Fibroblast of the conjunctiva (primary cell): ENCODE measurements at places on chromosomes 2 and 18.
A peak's percentile ranks its signal among the peaks of the same experiment; 100 is the strongest.

GRCh38 chr2:224650815-224651439 lies 65.2 kb downstream of the CCDC195 start:
- DNase-seq, result peak; percentile 37

DNA sequence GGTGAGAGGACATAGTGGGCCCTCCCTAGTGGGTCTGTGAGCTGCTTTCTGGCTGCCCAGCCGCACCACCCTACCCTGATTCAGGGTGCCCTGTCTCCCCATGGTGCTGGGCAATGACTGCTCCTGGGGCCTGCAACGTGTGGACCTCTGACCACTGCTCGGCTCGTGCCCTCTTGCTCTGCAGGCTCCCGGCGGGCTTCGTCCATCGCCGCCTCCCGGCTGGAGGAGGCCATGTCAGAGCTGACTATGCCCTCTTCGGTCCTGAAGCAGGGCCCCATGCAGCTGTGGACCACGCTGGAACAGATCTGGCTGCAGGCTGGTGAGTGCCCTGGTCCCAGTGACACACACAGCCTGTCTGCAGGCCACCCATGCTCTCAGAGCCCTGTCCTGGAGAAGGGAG lies 103.5 kb downstream of the STPG4 start:
- DNase-seq, result no peak

- DNase-seq, result no peak
These were observed 767.4 kb downstream of the TDRD15 start for GRCh38 chr2:21891191-21891590.

GRCh38 chr18:13316063-13316462 lies 97.5 kb downstream of the LDLRAD4 start:
- DNase-seq, result no peak

DNA sequence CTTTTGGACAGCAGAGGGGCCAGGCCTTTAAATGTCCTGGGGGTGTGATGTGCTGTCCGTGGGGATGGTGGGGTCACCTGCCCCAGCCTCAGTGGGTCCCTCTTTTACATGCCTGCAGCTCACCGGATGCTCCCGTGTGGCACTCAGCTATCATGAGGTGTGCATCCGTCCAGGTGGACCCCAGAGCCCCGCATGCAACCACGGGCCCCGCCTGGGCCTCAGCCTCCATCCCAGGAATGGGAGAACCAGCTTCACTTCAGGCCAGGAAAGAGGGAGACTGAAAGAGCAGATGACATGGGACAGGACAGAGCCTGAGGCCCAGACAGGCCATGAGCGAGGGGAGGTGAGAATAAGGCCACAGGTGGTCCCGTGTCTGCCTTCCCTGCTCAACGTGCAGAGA lies 37.5 kb downstream of the RAMP1 start:
- no peak for DNase-seq

DNA sequence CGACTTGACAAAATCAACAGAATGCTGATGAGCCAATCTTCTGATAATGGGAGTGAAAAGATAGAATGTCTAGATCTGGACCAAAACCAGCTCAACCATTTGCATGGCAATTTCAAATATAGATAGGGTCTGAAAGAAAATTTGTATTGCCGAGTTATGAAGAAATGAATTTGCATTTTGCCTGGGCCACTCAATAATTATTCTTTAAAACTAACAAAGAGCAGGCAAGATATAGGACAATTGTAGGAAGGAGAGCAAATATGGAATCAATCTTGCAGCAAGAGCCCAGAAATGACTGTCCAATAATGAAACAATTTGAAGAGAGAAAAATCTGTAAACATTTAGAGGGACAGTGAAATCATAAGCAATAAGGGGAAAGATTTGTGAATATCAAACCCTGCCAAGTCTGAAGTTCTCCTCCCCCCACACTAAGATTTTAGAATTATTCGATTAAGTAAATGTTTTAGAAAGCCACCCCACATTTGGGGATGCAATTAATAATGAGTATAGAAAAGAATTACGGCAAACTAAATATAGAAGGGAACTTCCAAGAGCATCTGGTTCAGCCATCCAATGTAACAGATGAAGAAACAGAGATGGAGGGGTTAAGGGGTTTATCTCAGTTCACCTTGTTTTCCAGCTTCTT lies 377.4 kb downstream of the SETBP1 start:
- DNase-seq, result no peak
